M059J (cell line): ENCODE measurements at places on chromosomes 2 and 18. TPM values are rescaled to one million over a fixed set of nuclear protein-coding genes. Genes with fewer than 3 reads are reported as not detected.

DNA sequence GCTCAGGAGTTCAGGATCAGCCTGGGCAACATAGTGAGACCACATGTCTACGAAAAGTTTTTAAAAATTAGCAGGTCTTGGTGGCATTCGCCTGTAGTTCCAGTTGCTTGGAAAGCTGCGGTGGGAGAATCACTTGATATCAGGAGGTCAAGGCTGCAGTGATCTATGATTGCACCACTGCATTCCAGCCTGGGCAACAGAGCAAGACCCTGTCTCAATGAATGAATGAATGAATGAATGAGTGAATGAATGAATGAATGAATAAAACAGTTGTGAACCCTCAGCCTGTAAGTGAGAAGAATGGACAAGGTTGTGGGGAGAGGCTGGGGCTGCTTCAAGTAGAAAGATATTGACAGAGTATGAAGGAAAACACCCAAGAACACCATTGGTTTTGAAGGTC lies 48.0 kb downstream of the ARHGAP28 start:
- no peak for DNase-seq

GRCh38 chr2:3981446-3981987 lies 278.1 kb downstream of the DCDC2C start:
- no peak for DNase-seq

GRCh38 chr2:3595404-3595803 lies 492 bp downstream of the COLEC11 start:
- no peak for DNase-seq

GRCh38 chr2:30334762-30335363 lies 103.5 kb downstream of the LBH start:
- peak; percentile 12 for DNase-seq

DNA sequence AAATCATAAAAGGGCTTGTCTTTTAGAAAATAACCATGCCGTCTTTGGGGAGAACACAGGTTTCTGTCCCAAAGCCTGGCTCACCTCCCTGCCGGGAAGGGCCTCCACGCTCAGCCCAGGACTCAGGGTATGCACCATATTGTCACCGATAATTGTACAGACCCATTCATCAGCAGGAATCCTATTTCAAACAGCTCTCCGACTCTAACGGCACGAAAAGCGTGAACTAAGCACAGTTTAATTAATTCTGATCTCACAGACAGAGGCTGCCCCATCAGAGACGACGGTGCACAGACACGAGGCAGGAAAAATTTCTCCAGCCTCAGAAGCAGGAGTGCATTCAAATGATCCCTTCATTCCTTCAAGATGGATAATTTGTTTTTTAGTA lies 276.2 kb downstream of the MYCN start:
- DNase-seq = no peak

DNA sequence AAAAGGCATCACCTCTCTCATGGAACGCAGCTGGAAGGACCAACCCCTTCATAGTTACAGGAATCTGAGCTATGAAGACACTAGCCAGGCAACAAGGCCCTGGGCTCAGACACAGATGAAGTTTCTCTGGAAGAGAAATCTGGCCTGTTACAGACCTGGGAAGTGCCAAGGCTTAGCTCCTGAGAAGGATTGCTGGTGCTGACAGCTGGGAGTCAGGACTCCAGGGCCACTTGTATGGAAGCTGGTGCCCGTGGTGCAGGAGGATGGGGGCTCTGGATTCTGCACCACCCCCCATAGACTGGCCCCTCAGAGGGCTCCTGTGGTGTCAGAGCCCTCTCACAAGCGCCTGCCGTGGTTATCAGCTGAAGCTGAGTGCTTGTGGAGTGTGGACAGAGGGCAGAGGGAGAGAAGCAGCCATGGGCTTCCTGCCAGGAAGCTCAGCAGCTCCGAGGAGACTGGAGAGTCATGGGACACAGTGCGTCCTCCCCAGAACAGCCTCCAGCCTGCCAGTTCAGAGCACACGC lies 87.3 kb upstream of the LCLAT1 start:
- DNase-seq = no peak

DNA sequence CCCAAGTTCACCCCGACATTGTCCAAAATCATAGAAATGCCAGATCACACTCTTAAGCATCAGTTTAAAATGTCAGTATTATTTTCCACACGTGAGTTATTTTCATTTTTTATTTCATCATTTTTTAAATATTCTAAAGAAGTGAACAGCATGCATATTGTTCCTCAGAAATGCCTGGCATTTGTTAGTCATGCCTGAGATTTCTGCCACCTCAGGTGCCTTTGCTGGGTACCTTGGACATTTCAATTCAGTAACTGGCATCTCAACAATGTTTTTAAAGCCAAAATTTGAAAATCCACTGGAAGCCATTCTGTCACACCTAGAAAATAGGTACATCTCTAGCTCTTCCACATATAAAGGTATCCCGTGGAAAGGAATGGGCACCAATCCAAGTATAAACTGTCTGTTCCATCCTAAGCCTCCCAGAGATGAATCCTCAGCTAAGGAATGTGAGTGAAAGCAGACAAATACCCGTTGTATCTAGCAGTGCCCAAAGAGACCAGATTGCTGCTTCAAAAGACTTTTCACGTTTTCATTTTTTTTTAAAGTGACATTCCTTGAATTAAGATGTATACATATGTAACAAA lies 159.8 kb downstream of the ZNF385B start:
- no peak for DNase-seq

DNA sequence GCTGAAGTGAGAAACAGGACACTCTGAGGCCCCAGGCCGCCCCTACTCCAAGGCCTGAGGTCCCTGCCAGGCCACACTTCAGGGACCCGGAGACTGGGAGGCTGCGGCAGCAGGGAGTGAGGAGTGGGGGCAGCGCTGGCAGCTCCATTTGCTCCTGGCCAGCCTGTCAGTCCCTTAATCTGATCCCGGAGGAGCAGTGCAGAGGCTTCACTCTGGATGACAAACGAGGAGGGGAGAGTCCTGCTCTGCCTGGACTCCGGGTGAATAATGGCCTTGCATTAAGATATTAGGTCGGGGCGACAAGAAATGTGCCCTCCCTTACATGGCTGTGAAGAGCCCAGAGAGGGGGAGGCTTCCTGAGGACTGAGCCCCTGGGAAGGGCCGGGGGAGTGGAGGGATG lies 14.3 kb upstream of the PRSS56 start:
- no peak for DNase-seq

DNA sequence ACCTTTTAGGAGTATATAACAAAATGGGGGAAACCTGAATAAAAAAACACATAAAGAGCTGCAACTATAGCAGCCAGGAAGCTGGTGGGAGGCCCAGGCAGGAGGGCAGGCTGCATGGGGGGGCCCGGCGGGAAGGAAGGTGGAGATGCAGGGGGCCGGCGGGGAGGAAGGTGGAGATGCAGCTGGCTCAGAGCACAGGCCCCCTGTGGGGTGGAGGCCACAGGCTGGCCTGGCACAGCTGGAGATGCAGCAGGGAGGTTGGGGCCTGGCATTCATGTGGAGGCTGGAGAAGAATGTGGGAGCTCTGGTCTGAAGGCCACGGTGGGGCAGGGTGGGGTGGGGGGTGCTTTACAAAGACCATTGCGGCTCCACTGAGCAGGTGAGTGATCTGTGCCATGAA lies 31.4 kb downstream of the FAM228A start:
- DNase-seq = no peak

- peak; percentile 33 for DNase-seq
Observed at GRCh38 chr2:132715386-132716351, 45.7 kb upstream of the LYPD1 start.

GRCh38 chr2:174577967-174578589 lies 19.5 kb downstream of the WIPF1 start:
- peak; percentile 65 for DNase-seq

DNA sequence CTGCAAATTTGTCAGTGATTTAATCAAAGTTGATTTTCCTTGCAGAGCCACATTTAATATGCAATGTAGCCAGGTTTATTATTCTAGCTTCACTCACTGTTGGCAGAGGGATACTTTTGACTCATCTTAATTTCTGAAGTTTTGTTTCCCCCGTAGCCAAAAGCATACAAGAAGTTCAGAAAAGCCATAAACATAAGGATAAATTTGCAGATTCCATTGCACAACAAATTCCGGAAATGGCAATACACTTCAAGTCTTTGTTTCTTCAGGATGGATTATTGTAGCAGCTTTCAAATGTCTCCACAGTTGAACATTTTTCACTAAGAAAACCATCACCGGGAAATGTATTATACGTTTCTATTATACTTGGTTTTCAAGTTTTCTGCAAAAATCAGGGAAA lies 88.0 kb upstream of the ZCCHC2 start:
- no peak for DNase-seq

- peak; percentile 77 for DNase-seq
Observed at GRCh38 chr18:35311496-35311895, 21.5 kb upstream of the ZSCAN30 start.

- DNase-seq = no peak
Observed at GRCh38 chr2:121710470-121711170, 26.1 kb downstream of the NIFK start.

- DNase-seq = peak; percentile 24
Observed at GRCh38 chr2:129801575-129801974, 177.9 kb upstream of the RAB6C start.

- peak; percentile 94 for DNase-seq
Observed at GRCh38 chr2:217248312-217248935, 388.6 kb upstream of the TNP1 start.

DNA sequence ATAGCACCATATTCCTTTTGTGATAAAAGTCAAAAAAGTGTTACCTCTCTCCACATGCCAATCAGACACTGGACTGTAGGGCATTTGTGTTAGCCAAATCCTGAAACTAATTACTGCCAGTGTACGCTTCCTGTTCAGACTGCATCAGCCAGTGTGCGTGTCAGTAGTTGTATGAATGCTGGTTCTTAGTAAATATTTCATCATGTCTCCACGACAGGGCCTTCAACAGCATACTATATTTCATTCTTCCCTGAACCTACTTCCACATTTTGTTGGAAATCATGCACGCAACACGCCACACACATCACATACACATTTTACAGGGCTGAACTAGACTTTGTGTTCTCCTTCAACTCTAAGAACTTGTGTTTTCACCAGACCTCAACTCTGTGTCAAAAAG lies 77.5 kb downstream of the EPB41L3 start:
- DNase-seq = no peak

GRCh38 chr18:30088238-30089015 lies 954.1 kb downstream of the DSC3 start:
- no peak for DNase-seq

GRCh38 chr2:241053576-241054251 lies 48.4 kb downstream of the MTERF4 start:
- no peak for DNase-seq

GRCh38 chr2:460861-461260 lies 173.0 kb upstream of the ALKAL2 start:
- DNase-seq = peak; percentile 64

DNA sequence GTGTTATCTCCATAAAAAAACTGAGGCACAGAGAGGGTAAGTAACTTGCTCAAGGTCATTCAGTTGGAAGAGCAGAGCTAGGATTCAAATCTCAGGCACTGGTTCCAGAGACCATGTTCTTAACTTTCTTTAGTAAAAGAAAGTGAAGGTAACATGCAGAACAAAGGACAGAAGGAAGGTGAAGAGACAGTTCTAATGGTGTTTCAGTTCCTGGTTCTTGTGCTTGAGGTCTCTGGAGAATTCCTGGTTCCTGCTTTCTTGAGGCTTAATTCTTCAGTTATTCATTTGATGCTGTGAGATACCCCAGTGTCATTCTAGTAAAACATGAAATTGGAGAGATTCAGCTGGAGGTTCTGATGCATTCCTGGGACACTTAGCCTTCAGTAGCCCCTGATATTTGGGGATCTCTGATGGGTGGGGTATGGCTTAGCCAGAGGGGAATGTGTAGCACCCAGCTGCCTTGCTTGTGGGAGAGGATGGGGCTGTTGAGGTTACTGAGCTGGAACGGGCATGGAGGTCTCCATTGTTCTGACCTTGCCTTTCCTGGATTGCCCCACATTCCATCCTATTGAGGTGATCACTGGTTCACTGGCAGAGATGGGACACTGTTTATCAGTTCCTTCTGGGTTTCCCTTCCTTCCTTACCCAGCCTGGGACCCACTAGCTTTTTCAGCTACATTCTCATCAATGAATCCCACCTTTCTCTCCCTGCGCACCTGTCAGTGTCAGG lies 46.8 kb downstream of the SEMA4F start:
- no peak for DNase-seq

GRCh38 chr18:63476668-63477067 lies at the start of gene SERPINB5:
Gene SERPINB5, plus strand, starts transcription at chr18:63476958. Its CDS starts 7,471 bp downstream, at chr18:63484429.
- DNase-seq = no peak

DNA sequence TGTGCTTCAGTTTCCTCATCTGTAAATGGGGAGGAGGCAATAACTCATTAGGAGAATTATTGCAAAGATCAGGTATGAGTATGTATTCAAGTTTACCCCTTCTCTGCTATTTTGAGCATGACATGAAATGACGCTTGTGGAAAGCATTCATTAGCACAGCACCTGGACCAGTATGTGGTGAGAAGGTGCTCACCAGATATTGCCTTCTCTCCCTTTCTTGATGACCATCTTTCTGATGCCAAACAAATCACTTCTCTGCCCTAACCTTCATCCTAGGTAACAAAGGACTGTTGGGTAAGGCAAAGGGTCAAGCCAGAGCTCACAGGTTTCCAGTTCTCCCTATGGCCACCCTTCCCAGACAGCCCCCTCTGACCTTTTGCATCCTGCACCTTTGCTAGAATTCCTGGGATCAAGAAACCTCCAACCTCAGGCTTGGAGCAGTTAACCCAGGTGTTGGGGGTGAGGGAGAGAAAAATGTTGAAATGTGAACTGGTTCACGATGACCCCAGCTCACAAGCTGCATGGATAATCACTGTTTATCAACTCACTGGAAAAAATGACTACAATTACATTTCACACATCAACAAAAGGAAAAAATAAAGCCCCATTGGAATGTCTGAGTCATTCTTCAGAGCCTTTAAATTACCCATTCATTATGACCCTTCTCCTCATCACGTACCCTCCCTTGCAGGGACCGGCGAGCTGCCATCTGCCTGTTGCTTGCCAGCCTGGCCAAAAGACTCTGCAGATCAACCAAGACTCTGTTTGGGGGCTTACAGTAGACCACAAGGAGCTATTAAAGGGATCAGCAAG lies 41.6 kb downstream of the LBH start:
- DNase-seq = peak; percentile 92

DNA sequence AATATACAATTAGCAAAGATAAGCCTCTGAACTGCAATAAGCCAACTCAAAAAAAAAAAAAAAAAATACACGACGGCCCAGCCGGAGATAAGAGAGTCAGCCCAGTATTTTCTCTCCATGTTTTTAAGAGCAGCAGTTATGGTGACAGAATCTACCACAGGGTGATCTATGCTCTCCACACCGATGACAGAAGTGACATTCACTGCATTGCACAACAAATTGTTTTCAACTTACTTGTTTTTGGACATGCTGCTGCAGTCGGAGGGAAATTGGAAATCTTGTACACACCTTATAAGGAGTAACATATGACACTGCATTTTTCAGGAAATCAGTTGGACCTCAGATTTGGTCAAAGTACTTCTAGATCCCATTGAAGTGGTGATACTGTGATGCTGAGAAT lies 23.3 kb upstream of the APOB start:
- no peak for DNase-seq

The RALB gene
- total RNA-seq = 88.1 and 92.1 TPM in 2 replicates

The GCG gene
- total RNA-seq = not detected in 2 replicates

The KCNJ13 gene
- not detected in 2 replicates for total RNA-seq

The STPG4 gene
- 1.0 TPM in 1 of 2 replicates, not detected in the other for total RNA-seq

The ZDBF2 gene
- total RNA-seq = 7.5 and 9.1 TPM in 2 replicates

The FABP1 gene
- total RNA-seq = not detected in 2 replicates

The COL6A3 gene
- 2.1 and 3.5 TPM in 2 replicates for total RNA-seq

The KLHL41 gene
- total RNA-seq = not detected in 2 replicates

The EDAR gene
- not detected in 2 replicates for total RNA-seq
